Stimulated activated CD8-positive, alpha-beta memory T cell treated with anti-CD3 and anti-CD28 coated beads, Interleukin-4, amount 100 ng/mL, for 1 hour (primary cell): ENCODE measurements at places on chromosomes 5 and 9.

- no peak for DNase-seq
These were observed 387.1 kb upstream of the PAPPA start for GRCh38 chr9:115766370-115766955.

DNA sequence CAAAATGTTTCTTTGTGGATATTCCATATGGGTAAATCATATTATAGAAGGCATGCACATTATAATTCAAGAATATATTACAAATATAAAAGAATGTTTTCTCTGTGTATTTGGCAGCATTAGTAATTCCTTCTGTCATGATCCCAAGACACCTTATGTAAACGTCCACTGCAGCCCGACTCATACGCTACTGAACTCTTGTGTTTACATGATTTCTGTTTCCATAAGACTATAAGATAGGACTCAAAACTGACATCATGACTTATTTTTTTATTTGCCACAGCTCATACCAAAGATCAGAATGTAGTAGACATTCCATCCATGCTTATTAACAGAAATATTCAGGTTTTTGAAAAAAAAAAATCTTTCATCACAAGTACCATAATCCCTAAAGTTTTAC lies 234.1 kb downstream of the AP3B1 start:
- DNase-seq, result no peak

DNA sequence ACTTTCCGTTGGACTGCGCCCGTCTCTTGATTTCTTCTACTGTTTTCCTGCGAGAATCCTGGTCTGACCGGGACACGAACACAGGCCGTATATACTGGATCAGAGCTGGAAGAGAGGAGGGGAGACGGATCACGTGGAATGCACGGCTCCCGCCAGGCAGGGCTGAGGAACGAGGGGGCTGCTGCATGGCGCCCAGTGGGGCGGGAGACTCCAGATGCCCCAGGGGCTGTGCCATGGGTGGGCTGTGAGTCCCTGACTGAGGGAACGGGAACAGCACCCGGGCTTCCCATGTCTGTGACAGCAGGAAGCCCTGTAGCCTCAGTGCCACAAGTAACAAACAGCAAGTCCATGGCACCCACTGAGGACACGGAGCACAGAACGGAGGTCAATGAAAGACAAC lies 34.0 kb downstream of the LPCAT1 start:
- DNase-seq, result no peak

DNA sequence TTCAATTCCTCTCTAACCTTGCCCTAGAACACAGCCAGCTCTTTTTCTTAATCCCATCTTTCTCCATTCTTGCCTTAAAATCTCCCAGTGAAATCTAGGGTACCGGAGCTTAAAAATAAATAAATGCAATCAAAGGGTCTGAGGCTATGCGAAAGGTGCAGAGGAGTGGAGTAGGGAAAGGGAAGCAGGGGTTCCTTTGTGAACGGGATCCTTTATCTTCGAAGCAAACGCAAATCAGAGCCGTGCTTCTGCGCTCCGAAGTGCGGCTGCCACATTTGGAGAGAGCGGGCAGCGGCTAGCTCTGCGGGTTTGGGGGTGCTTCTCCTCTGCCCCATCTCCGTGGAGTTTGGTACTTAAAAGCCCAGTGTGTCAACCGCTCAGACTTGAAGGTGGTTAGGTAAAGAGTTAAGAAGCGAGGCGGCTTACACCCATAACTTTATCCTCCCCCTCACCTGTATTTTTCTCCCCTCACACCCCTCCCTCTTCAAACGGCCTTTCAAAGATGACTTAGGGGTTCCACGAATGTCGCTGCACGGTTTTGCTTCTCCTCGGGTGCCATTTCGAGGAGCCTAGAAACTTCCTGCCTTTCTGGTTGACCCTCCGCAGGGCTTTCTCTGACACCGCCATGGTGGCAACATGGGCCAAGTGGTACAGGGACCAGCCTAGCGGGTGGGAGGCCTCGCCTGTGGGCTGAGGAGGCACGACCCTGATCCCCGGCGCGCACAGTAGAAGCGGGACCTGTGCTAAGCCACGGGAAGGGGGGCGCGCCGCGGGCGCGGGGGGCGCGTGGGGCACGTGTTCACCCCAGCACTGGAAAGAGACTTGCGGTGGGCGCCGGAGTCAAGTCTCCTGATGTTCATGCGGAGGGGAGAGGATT lies 31.7 kb upstream of the NFIB start:
- DNase-seq, result no peak

DNA sequence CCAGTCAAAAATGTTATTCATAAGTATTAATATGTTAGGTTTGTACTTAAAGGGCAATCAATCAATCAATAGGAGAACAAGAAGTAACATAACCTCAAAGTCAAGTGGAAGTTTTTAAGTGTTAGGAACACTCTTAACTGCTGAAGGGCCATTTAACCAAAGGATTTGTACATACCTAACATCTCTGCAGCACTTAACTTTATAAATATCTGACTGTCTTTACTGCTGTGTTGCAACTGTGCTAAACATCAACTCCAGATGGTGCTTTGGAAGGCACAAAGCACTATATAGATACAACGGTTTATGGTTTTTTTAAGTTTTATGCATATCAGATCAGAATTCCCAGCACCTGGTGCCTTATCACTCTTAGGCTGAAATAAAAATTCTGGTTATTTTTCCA lies 604.9 kb upstream of the PTGER4 start:
- no peak for DNase-seq

DNA sequence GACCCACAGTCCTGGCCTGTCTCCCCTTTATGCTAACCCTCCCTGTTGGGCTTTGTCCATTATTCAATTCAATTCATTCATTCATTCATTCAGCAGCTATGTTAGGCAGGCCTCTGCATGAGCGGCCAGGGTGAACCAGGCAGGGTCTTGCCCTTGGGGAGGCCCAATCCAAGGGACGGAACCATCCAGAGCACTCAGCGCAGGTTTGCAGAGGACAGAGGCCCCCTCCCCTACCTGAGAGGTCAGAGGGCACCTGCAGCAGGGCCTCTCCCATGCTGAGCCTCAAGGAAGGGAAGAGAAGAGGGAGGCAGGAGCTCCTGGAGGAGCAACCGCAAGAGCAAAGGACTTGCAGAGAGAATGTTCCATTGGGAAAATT lies 61.4 kb downstream of the C9orf50 start:
- no peak for DNase-seq
